ENCODE measurements at places on chromosomes 5 and 9.

- peak; percentile 18 for DNase-seq
Measured at GRCh38 chr9:98575379-98576346, 133.1 kb downstream of the GABBR2 start.

DNA sequence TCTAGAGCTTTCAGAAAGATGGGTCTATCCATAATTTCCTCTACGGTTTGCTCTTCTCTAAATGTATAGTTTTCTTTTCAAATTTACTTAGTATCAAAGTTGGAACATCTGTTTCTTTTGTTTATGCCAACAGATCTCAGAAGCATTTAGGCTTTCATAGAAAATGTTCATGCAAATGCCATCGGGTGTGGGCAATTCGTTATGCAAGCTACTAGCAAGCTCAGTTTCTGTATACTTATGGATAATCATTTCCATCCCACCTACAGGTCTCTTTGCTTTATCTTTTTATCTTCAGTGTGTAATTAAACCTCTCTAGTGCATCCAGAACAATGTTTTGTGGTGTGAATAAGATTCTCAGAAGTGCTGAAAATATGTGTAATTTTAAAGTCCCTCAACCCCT, 59.9 kb downstream of the NUDT12 start:
- DNase-seq, result no peak

GRCh38 chr9:132662152-132662945, 7.4 kb downstream of the DDX31 start:
- DNase-seq, result no peak

DNA sequence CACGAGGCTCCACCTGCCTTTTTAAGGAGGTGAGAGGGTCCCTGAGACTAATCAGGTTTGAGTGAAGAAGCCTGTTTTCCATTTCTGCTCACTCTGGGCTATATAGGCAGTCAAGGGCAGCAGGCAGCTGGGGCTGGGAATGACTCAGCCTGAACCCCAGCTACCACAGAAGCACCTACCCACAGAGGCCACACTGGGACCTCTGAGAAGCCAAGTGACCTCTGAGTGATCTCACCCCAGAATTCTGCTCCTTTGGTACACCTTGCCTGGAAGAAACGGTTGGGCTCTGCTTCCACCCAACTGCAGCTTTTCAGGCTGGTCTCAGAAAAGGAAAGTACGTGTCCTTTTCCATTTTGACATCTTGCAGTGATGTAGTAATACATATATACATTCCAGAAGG, 6.8 kb downstream of the FAM219A start:
- no peak for DNase-seq

DNA sequence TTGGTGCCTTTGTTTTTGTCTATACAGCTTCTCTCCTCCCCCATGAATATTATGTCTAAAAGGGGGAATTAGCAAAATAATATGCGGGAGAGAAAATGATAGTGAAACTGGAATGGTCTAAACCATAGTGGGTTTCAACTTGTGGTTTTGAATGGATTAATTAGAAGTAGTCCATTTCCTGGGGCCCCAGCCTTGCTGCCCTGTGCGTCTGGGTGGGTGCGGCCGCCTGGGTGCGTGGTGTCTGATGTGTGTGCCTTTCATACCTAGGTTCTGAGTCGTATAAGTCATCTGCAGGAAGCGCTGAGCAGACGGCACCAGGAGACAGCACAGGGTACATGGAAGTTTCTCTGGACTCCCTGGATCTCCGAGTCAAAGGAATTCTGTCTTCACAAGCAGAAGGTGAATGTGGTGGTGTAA, 120.0 kb upstream of the CACNA1B start:
- peak; percentile 66 for DNase-seq

- DNase-seq, result no peak
Measured at GRCh38 chr9:116671605-116672004, 15.5 kb upstream of the TRIM32 start.

- no peak for DNase-seq
Measured at GRCh38 chr9:88949425-88949824, 41.8 kb upstream of the S1PR3 start.

DNA sequence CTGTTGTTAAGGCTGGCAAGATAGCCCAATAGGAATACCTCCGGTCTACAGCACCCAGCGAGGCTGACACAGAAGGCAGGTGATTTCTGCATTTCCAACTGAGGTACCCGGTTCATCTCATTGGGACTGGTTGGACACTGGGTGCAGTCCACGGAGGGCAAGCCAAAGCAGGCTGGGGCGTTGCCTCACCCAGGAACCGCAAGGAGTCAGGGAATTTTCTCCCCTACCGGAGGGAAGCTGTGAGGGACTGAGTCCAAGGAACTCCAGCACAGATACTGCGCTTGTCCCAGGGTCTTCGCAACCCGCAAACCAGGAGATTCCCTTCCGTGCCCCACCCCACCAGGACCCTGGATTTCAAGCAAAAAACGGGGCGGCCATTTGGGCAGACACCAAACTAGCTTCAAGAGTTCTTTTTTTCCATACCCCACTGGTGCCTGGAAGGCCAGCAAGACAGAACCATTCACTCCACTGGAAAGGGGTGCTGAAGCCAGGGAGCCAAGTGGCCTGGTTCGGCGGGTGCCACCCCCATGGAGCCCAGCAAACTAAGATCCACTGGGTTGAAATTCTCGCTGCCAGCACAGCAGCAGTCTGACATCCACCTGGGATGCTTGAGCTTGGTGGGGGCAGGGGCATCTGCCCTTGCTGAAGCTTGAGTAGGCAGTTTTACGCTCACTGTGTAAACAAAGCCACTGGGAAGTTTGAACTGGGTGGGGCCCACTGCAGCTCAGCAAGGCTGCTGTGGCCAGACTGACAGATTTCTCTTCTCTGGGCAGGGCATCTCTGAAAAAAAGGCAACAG, 647.2 kb downstream of the BNC2 start:
- no peak for DNase-seq

DNA sequence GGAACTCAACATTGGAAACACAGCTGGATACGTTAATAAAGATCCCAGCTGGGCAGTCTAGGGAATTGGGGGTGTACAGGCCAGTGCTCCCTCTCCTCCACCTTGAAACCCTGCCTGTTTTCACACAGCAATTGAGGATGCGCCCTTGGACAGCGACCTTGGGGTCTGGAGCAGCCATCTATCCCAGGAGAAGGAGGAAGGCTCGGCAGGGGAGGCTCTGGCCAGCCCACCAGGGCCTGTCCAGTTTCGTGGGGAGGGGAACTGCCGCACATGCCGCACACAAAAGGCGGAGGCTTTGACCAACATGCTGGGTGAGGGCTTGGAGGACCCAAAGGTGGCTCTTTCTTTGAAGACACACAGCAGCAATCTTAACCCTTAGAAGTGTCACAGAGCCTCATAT, 1.4 kb downstream of the COL23A1 start:
- no peak for DNase-seq

DNA sequence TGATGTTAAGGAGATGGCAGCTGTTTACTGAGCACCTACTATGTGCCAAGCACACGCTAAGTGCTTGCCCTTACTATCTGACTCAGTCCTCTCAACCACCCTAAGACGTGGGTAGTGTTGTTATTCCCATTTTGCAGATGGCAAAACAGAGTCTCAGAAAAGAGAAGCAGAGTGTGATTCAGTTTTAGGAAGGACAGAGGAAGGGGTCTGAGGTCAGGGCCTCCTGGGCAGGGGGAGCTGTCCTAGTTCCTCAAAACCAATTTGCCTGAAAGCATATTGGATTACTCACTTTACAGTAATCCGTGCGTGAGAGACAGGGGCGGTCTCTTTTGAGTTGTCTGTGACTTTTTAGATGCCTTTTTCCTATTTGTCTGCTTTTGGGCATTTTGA, 23.2 kb downstream of the DNM1 start:
- no peak for DNase-seq

- no peak for DNase-seq
Measured at GRCh38 chr5:65264420-65264819, 217.3 kb downstream of the ADAMTS6 start.

DNA sequence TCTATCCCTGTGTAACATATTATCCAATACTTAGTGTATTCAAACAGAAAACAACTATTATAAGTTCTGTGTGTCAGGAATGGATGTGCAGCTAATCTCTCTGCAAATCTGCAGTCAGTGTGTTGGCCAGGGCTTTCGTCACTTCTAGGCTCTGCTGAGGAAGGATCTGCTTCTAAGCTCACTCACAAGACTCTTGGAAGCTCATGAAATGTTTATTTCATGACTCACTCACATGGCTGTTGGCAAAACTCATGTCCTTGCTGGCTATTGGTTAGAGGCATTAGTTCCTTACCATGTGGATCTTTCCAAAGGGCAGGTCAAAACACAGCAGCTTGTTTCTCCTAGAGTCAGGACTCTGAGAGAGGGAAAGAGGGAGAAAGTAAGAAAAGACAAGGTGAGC, 367.4 kb upstream of the SMARCA2 start:
- DNase-seq, result no peak

- DNase-seq, result peak; percentile 77
Measured at GRCh38 chr5:172932313-172933017, 26.8 kb upstream of the RPL26L1 start.

- DNase-seq, result no peak
Measured at GRCh38 chr5:73437101-73437776, 11.3 kb downstream of the FOXD1 start.

DNA sequence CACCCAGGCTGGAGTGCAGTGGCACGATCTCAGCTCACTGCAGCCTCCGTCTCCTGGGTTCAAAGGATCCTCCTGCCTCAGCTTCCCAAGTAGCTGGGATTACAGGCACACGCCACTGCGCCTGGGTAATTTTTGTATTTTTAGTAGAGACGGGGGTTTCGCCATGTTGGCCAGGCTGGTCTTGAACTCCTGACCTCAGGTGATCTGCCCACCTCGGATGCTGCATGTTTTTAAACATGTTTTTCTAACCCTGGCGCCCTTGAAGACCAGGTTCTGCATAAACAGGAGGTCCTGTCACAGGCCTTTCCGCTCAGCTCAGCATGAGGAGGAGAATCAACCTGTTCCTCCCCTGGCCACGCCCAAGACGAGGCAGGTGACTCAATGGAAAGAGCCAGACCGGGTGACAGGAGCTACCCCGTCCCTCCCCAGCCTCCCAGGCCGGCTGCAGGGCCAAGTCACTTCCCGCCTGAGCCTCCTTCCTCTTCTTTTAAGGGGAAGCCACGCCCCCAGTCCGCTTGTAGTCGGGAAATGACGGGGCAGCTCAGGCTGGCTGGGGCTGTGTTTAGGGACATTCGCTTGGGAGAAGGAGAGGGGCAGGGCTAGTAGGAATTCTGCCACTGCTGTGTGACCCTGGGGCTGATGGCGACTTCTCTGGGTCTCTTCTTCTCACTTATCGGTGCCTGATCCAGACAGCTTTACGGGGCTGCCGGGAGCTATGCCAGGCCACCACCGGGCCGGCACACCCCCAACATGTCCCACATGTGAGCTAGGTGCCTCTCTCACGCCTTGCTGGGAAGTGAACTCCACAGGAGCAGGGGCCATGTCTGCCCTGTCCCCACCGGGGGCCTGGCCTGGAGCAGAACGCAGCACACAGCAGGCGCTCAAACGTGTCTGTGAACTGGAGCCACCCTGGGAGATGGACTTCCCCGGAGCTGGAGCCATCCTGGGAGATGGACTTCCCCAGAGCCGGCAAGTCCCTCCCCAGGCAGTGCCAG, 6.1 kb downstream of the NOTCH1 start:
- peak; percentile 91 for DNase-seq

DNA sequence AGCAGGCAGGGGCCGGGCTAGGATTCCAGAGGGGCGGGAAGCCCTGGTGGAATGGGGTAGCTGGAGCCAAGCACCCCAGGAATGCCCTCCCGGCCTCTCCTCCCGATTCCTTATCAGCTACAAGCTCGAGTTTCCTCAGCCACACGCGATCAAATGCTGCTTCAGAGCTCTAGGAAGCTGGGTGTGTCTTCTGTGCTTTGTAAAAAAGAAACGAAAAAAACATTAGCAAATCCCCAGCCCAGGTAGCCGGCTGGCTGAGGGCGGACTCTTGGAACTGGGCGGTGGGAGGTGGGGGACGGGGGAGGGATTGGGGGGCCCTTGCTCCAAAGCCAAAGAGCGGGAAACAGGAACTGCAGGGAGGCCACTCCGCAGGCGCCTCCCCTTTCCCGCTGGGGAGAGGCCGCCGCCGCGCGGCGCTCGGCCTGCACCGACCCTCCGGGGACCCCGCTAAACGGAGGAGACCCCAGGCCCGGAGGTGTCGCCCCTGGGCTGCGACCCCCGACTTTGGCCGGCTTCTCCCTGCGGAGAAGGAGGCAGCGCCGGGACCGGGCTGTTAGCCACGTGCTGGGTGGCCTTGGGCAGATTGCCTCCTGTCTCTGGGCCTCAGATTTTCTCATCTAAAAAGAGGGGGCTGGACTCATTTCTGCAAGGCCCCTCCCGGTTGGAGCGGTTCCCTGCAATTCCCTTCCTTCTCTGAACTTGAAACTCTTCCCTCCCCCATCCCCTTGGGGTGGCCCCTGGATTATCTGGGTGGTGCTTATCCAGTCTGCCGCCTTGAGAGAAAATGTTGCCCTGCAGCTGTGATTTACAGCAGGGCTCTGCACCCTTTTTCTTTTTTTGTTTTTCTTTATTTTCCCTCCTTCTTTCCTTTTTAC, 40.9 kb upstream of the FABP6 start:
- DNase-seq, result no peak

DNA sequence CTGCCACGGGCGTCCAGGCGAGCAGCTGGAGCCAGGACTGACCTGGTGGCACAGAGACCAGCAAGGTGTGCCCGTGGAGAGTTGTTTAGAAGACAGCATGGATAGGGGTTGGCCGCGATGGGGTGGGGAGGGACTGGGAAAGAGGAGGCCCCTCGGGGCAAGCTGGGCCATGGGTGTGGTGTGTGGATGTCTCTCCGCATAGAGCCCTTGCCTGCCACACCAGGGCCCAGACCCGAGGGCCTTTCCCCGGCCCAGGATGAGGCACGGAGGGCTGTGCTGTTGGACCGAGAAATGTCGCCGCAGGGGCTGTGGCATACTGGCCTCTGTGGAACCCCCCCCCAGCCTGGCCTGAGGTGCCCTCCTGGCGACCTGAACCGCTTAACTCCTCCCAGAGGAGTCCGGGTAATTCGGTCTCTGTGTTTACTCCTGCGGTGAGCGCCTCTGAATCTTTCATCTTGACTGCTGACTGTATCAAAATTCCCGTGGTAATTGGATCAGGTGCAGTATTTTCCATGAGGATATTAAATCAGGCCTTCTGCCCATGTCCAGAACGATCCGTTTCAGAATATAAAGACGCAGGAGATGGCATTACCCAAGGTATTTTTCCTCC, 22.5 kb upstream of the LAMC3 start:
- DNase-seq, result no peak

DNA sequence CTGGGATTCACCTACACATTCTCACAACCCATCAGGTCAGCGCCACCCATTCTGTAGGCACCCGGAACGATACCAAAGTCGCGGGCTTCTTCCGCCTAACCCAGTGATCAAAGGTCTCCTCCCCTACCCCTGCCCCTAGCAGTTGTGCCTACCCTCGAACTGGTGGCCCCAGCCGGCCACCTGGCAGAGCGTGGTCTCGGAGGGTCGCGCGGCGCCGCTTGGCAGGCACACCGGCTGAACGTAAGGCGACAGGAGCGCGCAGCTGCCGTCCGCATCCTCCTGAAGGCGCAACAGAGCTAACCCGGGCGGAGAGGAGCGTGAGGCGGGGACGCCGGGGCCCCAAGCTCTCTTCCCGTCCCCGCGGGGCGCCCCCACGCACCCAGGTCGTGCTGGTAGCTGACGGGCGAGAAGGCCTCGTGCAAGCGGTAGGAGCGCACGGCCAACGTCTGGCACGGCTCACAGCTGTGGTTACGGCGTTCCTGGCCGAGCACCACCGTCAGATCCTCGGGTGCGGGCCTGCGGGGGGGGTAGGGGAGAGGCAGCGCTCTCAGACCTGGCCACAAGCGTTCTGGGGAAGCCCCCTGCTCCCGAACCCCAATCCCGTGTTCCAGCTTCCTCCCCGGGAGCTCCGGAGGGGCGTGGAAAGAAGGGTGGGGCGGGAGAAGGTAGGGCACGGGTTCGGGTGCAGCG, 2.8 kb upstream of the PFN3 start:
- DNase-seq, result peak; percentile 59

- peak; percentile 11 for DNase-seq
Measured at GRCh38 chr9:132125944-132126679, 35.7 kb upstream of the NTNG2 start.
